ENCODE measurements at places on chromosomes 2 and 18.

DNA sequence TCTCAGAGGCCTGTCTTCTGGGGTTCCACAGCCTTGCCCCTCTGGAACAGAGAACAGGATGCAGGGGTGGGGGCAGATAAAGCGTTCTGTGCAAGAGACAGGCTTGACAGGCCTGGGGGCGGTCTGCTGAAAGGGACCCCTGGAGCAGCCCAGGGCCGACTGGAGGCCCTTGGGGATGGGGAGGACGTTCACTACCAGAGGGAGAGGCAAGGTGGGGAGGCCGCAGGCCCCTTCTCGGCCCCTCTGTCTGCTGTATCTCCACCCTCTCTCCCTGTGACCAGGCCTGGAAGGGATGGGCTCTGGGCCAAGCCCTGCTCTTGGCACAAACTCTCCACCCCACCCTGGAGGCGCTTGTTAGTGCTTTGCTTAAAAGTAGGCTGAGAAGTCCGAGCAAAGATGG, 27.3 kb upstream of the INHBB start:
- no peak for DNase-seq

GRCh38 chr2:151981886-151982285, 117.0 kb downstream of the CACNB4 start:
- no peak for DNase-seq

- DNase-seq = no peak
These were observed 874.9 kb downstream of the RNF144A start for GRCh38 chr2:7792031-7792651.

DNA sequence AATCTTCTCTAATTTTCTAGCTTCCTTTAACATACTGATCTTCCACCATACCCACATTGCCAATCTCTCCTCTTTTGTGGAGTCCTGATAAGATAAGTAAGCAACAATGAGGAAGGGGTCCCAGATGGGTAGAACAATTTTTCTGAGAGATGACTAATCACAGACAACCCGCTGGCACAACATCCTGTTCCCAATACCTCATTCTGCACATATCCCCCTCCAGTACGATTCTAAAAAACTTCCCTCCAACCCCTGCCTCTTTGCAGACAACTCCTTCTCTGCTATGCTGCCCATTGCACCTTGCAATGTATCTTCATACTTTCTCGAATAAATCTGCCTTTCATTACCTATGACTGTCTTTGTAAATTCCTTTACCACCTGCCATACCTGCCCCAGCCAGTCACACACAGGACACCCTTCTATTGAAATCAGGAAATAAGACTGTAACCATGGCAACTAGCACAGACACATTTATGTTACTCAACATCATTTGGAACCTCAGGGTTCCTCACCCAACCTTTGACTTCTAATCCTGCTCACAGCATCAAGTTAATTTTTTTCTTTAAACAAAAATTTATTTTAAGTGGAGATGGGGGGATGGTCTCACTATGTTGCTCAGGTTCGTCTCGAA, 7.4 kb upstream of the EXOC6B start:
- DNase-seq = no peak

DNA sequence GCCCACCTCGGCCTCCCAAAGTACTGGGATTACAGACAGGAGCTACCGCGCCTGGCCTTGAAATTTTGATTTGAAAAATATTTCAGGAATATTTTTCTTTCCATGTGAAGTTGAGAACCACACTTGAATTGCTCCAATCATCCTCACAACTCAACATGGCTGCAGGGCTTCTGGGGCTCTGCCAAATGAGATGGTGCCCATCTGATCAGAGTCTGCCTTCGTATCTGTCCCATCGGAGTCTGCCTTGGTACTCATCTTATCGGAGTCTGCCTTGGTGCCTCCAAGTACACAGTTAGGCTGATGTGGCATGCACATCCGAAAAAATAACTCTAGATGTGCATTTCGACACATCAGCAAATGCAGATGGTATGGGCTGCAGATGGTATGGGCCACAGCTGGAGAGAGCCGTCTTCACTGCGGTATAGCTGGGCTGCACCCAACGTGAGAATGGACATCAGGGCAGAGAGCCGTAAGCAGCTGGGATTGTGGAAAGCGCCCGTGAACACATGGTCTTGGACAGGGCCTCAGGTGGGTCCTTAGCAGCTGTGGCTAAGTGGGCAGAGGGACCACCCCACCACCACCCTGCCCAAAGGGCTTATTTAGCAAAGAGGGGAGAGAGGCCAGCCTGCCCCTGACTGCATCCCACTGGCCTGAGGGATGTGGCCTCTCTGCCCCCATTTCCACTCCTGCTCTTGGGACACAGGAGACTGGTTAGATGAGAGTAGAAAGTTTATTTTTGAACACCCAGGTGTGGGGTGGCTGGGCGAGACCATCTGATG, 52.1 kb upstream of the RBM44 start:
- DNase-seq = no peak

DNA sequence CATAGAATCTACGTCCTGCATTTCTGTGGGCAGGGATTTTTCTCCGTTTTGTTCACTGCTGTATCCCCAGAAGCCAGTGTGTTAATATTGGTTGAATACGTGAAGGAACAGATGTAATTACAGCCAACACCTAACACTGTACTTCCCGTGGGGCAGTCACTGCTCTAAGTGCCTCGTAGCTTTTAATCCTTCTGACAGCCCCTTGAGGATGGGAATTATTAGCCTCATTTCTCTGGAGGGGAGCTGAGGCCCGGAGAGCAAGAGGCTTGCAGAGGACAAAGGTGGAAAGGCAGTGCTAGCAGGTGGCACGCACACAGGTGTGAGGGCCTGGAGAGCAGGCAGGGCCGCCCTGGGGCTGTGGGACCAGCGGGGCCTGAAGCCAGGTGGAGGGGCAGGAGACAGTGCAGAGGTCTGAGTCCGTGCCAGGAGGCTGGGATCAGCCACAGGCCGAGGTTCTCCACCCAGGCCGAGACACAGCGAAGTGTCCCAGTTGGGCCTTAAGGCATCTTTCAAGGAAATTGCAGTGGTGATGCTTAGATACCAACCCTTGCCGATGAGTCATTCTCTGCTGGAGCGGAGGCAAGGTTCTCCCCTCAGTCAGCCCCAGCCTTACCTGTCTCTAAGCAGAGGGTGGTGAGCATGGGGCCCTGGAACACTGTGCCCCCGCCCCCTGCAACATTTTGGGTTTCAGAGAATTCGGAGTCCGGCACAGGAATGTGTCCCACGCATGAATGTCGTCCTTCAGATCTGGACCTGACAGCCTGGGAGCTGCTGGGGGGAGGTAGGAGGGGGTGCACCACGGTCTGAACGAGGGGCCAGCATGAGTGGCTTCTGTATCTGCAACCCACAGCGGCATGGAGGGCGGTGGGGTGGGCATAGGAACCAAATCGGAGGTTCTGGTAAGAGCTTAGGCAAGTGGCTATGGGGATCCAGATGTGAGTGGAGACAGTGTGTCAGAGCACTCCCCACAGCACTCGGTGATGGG, 122.6 kb downstream of the GBX2 start:
- no peak for DNase-seq

GRCh38 chr18:75204269-75204731, 4.6 kb downstream of the PTGR3 start:
- DNase-seq = no peak

- no peak for DNase-seq
These were observed 103.0 kb upstream of the FBXO11 start for GRCh38 chr2:48009256-48009655.

DNA sequence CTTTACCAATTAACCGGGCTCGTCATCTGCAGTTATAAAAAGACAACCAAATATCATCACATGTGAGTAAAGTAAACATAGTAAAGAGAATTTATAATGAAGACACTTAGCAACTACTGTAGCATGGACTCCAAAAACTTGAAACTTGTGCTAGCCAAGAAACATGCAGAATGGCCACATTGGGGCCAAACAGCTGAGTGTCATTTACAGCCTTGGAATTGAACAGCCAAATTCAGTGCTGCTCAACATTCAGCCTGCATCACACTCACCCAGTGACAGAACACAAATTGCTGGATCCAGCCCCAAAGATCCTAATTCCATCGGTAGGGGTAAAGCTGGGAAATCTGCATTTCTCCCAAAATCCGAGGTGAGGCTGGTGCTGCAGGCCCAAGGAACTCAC, 224.8 kb upstream of the GYPC start:
- no peak for DNase-seq

DNA sequence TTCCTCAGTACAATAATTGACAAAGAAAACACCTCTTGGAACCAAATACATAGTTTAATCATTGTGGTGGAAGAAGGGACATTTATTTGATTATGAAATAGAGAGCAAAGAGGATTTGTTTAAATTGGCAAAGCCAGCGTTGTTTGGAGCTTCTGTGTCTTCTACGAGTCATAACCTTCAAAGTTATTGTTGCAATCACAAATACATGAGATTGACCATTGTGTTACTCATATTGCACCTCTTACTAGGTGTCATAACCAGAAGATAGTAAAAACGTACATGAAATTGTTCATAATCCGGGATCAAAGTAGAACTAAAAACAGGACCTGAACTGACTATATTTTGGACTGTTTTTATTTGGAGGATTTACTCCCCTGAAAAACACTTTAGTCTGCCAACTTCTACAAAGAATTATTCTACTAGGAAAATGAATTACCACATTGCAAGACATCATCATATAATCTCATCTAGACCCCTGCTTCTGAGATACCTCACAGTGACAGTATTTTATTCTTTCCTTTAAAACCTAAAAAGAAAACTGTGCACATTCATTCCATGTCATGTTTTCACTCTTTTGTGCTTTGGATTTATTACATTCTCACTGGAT, 151.7 kb upstream of the KLF7 start:
- no peak for DNase-seq

DNA sequence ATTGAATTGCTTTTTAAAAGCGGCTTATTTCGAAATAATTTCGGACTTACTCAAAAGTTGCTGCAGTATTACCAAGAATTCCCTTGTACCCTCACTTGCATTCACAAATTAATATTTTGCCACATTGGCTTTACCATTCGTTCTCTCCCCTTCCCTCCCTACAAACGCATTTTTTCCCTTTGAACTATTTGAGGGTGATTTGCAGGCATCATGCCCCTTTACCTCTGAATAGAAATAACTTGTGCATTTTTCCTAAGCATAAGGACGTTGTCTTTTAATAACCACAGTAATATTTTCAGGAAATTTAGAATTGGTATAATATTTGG, 608 bp downstream of the CCDC138 start:
- no peak for DNase-seq

DNA sequence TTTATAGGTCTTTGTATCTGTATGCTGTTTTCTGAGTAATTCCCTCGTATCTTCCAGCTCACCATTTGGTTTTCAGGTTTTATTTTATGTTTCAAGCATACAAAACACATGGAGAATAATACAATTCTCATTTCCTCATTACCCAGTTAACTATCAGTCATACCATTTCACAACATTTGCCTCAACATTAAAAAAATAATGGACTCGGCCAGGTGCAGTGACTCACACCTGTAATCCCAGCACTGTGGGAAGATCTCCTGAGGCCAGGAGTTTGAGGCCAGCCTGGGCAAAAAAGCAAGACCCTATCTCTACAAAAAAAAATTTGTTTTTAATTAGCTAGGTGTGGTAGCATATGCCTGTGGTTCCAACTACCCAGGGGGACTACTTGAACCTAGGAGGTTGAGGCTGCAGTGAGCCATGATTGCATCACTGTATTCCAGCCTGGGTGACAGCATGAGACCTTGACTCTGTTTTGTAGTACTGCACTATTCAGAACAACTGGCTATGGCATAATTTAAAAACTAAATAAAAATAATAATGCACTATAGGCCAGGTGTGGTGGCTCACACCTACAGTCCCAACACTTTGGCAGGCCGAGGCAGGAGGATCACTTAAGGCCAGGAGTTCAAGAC, 20.3 kb downstream of the NPC1 start:
- DNase-seq = no peak

DNA sequence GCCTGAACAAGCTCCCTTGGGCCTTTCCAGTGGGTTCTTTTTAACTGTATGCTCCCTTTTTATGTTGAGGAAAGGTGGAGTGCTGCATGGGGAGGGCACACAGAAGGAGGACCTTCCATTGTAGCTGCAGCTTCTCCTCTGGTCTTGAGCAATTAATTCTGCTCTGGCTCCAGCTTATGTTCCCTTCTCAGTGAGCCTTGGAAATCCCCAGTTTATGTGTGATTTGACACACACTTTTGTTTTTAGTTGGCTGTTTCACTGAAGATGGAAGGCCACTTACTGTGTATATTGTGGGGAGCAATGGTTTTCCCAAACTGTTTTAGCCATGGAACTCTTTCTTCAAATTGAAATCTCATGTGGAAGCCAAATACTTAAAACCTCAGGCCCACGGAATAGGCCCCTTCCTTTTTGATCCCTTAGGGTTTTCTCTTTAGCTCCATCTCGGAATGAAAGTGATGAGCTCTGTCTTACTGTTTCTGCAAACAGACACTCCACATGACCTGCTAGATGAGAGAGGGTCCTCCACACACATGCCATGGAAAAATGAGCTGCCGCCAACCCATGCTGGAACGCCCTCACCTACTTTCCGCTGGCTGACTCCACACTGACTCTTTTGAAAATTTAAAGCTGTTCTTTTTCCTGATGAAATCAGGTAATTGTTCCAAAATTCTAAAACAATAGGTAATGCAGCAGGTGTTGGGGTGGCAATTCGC, 280.9 kb upstream of the SIX2 start:
- no peak for DNase-seq

DNA sequence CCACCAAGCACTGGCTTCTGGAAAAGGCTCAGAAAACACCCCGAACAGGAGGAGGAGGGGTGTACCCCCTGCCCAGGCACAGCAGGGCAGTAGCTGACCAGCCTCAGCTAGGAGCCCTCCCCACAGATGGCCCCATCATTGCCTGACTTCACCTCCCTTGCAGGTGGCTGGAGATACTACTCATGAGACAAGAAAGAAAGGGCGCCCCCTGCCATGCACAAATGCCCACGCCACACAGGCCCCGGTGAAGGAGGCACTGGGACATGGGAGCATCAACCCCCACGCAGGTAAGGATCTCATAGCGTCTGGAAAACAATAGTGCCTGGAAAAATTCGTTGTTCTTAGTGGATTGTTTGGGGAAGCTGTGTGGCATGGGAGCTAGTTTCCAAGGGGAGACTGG, 240.6 kb downstream of the TFCP2L1 start:
- DNase-seq = no peak

GRCh38 chr2:126634273-126634861, 21.6 kb upstream of the GYPC start:
- DNase-seq = no peak

- DNase-seq = no peak
These were observed 96.9 kb downstream of the SPP2 start for GRCh38 chr2:234147335-234147861.

- DNase-seq = no peak
These were observed 44.5 kb downstream of the MYT1L start for GRCh38 chr2:2286592-2286991.

GRCh38 chr2:222942561-222942960, 81.7 kb downstream of the ACSL3 start:
- no peak for DNase-seq

DNA sequence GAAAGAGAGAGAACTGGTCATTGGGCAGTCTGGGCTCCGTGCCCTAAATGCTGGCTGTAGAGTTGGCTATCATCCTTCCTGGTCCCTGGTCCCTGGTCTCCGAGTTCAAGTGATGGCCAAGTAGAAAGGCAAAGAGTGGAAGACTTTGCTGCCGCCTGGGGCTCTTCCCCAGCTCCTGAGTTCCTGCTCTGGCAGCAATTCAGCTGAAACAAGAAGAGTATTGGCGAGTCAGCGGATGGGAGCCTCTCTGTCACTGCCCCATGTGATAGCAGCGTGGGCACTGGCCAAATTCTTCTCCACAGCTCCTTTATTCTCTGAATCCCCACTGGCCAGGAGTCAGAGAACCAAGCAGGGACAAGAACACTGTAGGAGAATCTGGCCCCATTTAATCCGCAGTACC, 351.0 kb upstream of the POU3F3 start:
- DNase-seq = no peak

Data from activated effector memory CD4-positive, alpha-beta T cell treated with Interleukin-2 at 50 U/mL for 16 hours (primary cell).